CD4-positive, alpha-beta T cell treated with Interleukin-6 at 100 ng/mL for 8 hours (primary cell): ENCODE measurements at places on chromosomes 6 and 20.

DNA sequence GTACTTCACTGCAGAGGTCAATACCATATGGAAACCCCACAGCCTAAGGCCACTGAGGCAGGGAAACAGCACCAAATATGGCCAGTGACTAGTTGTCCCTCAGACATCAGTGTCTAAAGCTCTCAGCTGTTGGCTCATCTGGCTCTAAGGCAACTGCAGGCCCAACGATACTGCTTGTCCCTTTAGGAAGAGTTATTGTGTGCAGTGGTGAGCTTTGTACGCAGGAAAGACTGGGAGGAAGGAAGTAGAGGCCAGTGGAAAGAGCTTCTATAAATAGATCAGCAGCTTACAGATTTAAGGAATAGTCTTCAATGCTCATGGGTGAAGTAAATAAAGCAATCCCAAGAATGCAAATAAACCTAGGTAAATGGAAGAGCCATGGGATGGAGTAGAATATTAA lies 29.3 kb downstream of the DNAAF9 start:
- DNase-seq: no peak

DNA sequence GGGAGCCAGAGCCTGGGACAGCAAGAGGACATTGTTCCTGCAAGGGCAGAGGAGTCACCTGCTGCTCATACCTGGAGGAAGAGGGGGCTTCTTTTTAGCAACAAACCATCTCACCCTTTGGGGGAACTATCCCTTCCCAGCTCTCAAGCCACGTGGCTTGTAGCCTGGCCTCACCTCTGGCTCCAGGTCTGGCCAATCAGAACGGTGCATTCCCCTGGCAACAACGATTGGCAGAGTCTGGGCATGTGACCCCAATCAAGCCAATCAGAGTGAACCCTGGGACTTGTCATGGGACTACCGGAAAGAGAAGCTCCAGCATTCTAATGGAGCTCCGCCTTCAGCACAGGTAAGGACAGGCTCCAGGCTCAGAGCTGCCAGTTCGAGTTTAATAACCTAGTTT lies 33.6 kb downstream of the KCNB1 start:
- no peak for DNase-seq

DNA sequence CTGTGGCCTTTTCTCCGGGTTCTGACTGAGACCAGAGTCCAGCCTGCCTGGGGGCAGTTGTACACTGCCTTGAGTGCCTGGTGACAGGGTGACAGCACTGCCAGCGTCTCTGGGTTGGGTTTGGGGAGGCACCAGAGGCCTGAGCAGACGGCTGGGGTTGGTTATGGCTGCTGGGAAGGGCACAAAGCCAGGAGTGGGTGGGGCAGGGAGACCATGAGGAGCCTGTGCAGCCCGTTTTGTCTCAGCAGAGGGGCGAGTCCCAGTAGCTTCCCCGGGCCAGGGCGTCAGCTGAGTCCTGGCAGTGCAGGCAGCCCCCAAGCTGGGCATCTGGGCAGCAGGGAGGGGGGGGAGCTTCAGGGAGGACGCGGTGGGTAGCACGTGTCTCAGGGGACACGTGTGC lies 15.3 kb upstream of the SULF2 start:
- DNase-seq: no peak

GRCh38 chr20:4957939-4958362 lies 43.4 kb downstream of the SLC23A2 start:
- no peak for DNase-seq

GRCh38 chr6:126873351-126873750 lies 245.1 kb upstream of the RSPO3 start:
- DNase-seq: no peak

DNA sequence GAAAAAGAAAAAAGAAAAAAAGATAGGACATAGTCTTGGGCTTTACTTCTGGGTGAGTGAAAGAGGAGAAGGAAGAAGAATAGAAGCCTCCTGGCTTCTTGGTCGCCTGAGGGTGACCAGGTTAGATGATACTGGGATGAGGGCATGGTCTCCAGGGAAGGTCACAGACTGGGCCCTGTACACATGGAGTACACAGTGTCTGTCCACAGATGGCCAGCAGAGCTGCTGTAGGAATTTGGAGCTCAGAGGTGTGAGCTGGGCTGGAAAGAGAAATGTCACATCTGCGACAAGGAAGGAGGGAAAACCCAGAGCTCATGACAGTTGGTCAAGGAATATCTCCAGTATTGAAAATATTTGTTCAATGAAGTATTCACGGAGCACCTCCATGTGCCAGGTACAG lies 56.1 kb downstream of the DLGAP4 start:
- DNase-seq: no peak

- DNase-seq: no peak
Observed at GRCh38 chr6:106910999-106911949, 63.3 kb downstream of the CD24 start.

DNA sequence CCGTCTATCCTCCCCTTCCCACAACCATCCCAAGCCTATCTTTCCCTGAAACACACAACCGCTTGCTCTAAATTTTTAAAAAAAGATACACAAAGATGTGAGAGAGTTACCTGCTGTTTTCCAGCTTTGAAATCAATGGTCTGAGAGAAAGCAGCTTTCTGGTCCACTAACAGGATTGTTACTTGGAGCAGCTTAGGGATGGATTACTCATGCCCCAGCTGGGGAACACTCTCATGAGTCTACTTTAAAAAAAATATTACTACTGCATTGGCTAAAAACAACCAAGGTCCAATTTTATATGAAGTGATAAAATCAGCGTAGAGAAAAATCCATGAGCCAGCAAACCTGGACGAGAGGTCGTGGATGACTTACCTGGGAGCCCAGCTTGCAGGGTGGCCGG lies 29.6 kb upstream of the FOXC1 start:
- no peak for DNase-seq

DNA sequence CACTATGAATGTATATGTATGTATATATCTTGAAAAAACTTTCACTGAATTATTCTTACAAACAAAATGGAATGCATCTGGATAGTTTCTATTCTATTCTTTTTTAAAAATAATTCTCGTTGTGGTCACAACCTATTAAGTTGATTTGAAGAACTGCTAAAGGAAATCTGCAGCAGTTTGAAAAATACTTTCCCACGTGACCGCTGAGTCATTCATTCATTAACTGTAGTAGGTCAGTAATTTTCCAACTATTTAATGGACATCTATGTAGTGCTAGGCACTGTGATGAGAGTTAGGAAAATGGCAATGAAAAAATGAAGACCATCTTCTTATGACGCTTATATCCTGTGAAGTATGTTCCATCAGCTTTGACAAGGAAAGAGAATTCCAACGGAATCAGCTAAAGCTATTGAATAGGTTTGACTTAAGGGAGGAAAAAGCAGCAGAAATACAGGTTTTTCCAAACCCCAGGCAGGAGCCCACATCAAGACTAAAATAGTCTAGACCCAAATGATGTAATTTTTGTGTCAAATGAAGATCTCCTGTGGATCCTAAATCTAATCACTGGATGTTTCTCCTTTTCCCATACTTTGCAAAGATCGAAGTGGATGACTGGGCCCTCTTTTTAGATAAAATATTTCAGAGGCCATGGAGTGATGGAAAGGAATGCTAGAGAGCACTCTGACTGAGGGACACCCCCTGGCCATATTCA lies 4.1 kb upstream of the EFHC1 start:
- no peak for DNase-seq

- no peak for DNase-seq
Observed at GRCh38 chr6:18216411-18216810, 47.9 kb downstream of the DEK start.

GRCh38 chr6:163460307-163460782 lies 45.8 kb downstream of the QKI start:
- peak; percentile 31 for DNase-seq

DNA sequence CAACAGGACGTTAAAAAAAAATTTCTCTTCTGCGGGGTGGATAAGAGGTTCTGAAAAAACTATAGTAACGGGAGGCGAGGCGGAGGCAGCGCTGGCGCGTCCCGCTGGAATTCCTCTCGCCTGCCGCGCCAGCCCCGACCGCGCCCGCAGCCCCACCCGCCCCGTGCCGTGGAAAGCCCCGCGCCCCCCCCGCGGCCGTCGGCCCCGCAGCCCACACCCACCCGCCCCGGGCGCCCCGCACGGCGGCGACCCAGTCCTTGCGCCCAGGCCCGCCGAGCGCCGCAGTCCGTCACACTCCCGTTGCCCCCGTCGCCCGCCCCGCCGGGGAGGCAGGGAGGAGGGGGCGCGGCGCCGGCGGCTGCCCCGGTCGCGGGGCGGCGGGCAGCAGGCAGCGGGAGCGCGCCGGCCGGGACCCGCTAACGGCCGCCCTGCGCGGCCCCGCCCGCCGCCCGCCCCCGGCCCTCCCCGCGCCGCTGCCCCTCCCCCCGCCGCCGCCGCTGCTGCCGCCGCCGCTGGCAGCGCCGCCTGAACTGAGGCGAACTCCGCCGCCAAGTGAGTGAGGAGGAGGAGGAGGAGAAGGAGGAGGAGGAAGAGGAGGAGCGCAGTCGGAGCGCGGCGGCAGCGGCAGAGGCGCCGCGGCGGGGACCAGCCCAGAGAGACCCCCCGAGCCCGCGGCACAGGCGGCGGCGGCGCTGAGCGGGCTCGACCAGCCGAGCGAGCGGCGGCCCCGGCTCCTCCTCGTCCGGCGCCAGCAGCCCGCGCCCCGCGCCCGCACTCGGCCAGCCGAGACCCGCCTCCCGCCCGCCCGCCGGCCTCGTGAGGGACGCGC lies at the start of gene QKI:
QKI (plus strand) TSS at position 602 of the 829 bp plus-strand sequence. CDS start 476 bp downstream, outside the sequence.
- DNase-seq: peak; percentile 84

DNA sequence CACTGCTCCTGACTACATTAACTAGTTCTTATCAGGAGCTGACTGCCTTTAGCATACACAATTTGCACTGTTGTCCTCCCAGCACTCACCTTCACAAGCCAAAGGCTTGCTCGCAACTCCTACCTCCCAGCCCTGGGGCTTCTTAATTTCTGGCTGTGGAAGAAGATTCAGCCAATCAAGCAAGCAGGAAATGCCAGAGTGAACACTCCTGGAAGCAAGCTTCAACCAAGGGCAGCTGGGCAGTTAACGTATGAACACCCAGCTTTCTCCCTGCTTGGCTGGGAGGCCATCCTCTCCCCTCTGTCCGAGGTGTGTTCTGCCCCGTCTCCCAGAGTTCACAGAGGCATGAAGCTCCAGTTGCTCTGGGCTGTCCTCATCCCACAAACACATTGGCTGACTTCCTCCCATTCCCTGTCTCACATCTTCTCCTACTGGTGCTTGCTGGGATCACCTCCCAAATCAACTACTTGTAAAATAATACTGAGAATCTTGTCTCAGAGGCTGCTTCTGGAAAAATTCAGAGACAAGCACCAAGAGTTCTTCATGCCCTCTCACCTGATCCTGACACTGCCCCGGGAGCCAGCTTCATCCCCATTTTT lies 15.3 kb upstream of the SRSF6 start:
- no peak for DNase-seq

- no peak for DNase-seq
Observed at GRCh38 chr20:12354725-12355124, 437.0 kb downstream of the BTBD3 start.

- DNase-seq: no peak
Observed at GRCh38 chr6:140062043-140063020, 687.9 kb upstream of the CITED2 start.

DNA sequence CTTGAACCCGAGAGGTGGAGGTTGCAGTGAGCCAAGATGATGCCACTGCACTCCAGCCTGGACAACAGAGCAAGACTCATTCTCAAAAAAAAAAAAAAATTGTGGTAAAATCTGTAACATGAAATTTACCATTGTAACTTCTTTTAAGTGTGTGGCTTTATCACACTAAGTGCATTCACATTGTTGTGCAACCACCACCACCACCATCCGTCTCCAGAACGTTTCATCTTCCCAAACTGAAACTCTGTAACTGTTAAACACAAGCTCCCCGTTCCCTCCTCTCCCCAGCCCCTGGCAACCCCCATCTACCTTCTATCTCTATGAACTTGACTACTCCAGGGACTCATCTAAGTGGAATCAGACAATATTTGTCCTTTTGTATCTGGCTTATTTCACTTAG lies 29.7 kb downstream of the PDRG1 start:
- no peak for DNase-seq

- DNase-seq: no peak
Observed at GRCh38 chr6:43070028-43070632, 6.0 kb upstream of the PTK7 start.

- DNase-seq: no peak
Observed at GRCh38 chr20:33009214-33010132, 2.0 kb downstream of the BPIFB2 start.

- no peak for DNase-seq
Observed at GRCh38 chr6:76774781-76775384, 688.4 kb downstream of the HTR1B start.

- DNase-seq: no peak
Observed at GRCh38 chr6:107662333-107662732, 161.8 kb downstream of the SCML4 start.

DNA sequence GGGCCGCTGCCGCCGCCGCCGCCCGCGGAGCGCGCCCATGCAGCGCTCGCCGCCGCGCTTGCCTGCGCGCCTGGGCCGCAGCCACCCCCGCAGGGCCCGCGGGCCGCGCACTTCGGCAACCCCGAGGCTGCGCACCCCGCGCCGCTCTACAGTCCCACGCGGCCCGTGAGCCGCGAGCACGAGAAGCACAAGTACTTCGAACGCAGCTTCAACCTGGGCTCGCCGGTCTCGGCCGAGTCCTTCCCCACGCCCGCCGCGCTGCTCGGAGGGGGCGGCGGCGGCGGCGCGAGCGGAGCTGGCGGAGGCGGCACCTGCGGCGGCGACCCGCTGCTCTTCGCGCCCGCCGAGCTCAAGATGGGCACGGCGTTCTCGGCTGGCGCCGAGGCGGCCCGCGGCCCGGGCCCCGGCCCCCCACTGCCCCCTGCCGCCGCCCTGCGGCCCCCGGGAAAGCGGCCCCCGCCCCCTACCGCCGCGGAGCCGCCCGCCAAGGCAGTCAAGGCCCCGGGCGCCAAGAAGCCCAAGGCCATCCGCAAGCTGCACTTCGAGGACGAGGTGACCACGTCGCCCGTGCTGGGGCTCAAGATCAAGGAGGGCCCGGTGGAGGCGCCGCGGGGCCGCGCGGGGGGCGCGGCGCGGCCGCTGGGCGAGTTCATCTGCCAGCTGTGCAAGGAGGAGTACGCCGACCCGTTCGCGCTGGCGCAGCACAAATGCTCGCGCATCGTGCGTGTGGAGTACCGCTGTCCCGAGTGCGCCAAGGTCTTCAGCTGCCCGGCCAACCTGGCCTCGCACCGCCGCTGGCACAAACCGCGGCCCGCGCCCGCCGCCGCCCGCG lies 730 bp downstream of the INSM1 start:
- DNase-seq: no peak

GRCh38 chr20:3275966-3276679 lies 37.1 kb upstream of the SLC4A11 start:
- no peak for DNase-seq

DNA sequence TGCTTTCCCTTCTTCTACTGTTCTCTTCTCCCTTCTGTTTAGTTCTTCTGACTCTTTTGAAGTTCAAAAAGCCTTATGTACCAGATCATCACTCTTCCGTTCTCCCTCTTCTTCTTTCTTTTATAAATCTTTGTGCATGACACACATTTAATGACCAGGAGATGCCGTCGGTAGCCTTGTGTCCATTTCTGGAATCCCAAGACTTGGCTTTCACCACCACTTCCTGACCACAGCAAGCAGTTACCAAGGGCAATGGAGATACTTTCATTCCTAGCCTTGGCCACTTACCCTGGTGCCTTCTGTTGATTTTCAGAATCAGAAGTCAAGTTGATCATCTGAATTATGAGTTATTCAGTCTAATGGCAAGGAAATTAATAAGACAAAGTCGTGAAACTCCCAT lies 268.5 kb upstream of the QKI start:
- no peak for DNase-seq
